Stimulated activated CD4-positive, alpha-beta T cell treated with anti-CD3 and anti-CD28 coated beads, TNF-alpha, amount 100 ng/mL, for 4 hours (primary cell): ENCODE measurements at places on chromosomes 12 and 14.
A peak's percentile ranks its signal among the peaks of the same experiment; 100 is the strongest.

DNA sequence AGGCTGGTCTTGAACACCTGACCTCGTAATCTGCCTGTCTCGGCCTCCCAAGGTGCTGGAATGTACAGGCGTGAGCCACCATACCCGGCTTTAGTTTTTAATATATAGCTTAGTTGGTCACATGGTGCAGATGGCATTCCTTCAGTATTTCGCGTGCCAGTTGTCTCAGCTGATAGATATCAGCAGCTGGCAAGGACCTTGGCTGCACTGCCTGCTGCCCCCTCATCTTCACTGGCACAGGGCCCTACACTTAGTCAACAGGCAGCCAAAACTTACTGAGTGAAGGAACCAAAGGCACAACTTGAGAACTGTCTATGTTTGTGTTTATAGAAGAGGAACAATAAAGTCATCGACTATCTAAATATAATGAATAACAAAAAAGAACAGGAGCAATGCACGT lies 31.0 kb downstream of the EID3 start:
- no peak for DNase-seq

GRCh38 chr14:65639216-65639615 lies 226.7 kb downstream of the FUT8 start:
- DNase-seq = no peak

DNA sequence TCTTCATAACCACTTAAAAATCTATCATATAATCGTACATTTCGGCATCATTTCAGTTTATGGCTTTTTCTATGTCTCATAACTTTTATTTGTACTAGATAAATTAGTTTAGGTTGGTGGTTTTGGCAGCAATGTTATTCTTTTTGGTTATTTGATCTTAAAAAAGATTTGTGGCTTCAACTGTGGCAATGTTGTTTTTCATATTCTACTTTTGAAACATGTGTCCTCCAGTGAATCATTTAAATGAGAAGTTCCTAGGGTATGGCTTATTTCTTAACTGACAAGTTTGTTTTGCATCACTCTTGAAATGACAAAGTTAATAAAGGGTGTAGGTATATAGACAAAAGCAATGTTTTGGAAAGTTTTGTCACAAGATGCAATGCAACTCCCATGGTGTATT lies 11.1 kb upstream of the KITLG start:
- no peak for DNase-seq

GRCh38 chr12:130827432-130827831 lies 11.6 kb downstream of the STX2 start:
- no peak for DNase-seq

GRCh38 chr14:96445844-96446710 lies 54.1 kb downstream of the AK7 start:
- DNase-seq = no peak

GRCh38 chr12:77089686-77090220 lies 24.4 kb upstream of the E2F7 start:
- DNase-seq = no peak

DNA sequence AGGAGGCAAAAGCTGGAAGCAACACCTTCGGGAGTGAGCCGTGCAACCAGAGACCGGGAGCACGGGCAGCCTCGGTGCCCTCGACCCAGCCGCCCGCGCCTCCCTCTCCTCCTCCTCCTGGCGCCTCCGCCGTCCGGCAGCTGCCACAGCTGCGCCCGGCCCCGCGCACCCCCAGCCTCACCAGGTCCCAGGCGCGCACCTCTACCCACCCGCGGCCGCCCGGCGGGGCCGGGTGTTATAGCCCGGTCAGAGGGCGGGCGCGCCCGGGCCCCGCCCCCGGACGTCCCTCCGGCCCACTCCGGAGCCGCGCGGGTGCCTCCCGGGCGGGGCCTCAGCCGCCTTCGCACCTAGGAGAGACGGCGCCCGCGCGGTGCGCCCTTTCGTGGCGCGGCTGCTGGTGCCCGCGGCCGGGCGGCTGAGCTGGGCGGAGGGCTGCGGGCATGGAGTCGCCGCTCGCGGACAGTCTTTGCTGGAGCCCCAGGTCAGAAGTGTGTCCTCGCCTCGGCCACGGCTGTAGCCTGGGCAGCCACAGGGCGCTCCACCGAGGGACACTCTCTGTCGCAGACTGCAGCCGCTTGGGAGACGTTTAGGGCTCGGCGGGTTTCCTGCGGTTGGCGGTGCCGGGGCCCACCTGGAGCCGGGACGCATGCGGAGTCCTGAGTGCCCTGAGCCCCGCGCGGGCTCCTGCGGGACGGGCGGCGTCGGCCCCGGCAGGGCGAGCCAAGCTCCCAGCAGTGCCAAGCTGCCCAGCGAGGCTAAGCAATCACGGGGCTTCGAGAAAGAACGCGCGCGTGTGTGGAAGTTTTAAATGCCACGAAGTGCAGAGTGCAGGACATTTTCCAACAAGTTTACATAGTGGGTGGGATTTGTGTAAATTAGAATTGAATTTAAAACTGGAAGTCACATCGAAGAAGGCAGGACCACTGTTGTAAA lies at the start of gene CPM:
Gene CPM (minus strand): TSS at position 211 of the 933 bp plus-strand sequence. CDS start 334 bp downstream, outside the sequence.
- DNase-seq = peak; percentile 62
